ENCODE measurements at places on chromosomes 4 and X. TPM values are rescaled to one million over a fixed set of nuclear protein-coding genes. Genes with fewer than 3 reads are reported as not detected.

DNA sequence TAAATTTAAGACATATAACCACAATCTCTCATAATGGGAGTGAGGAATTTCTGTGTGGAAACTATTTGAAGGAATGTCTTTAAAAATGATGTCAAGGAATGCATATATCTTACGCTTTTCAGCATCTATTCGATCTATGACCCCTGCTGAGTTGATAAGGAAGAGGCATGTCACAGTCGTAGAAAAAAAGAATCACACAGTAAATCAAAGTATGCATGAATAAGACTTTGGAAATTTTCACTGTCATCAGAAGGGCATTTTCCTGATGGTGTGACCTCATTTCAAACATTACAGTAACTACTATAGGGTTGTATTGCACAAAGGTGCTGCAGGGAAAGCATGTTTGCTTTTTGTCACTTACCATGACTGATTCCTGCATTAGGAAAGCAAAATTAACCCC lies 41.5 kb downstream of the REELD1 start:
- no peaks in the 10 kb centered on the region for H3K27me3 ChIP-seq
- H3K4me3 ChIP-seq = no peak overlapping the region
- no peaks in the 10 kb centered on the region for H3K36me3 ChIP-seq
- peaks cover 22% of the 10 kb centered on the region for H3K4me1 ChIP-seq

GRCh38 chr4:59904331-59904730 lies 1295.8 kb upstream of the ADGRL3 start:
- H3K36me3 ChIP-seq = no peaks in the 10 kb centered on the region
- H3K27ac ChIP-seq = no peak overlapping the region
- no peak overlapping the region for H3K4me3 ChIP-seq
- no peak for DNase-seq
- no peaks in the 10 kb centered on the region for H3K4me1 ChIP-seq

DNA sequence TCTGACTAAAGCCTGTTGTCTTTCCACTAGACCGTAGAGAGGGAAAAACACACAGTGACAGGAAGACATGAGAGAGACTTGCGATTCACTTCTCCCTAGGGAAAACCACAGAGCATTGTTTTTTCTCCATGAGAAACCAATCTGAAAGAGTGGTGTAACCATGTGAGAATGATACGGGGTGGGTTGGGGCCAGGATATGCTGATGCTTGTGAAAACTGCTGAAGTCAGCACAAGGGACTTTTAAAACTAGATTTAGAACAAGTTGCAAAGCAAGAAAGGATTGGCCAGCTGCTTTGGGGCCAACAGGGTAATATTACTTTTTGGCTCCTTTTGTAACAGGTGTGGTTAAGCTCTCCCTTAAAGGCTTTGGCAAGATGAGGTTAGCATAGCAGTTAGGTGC lies 66.1 kb downstream of the NHSL2 start:
- no peaks in the 10 kb centered on the region for H3K36me3 ChIP-seq
- H3K27me3 ChIP-seq = no peaks in the 10 kb centered on the region
- H3K4me1 ChIP-seq = no peaks in the 10 kb centered on the region
- no peak overlapping the region for H3K4me3 ChIP-seq
- H3K27ac ChIP-seq = no peak overlapping the region

GRCh38 chrX:53290441-53291041 lies 9.2 kb upstream of the IQSEC2 start:
- H3K4me1 ChIP-seq = peaks cover 8% of the 10 kb centered on the region
- H3K4me3 ChIP-seq = no peak overlapping the region
- no peaks in the 10 kb centered on the region for H3K27me3 ChIP-seq
- H3K27ac ChIP-seq = no peak overlapping the region
- no peaks in the 10 kb centered on the region for H3K36me3 ChIP-seq

DNA sequence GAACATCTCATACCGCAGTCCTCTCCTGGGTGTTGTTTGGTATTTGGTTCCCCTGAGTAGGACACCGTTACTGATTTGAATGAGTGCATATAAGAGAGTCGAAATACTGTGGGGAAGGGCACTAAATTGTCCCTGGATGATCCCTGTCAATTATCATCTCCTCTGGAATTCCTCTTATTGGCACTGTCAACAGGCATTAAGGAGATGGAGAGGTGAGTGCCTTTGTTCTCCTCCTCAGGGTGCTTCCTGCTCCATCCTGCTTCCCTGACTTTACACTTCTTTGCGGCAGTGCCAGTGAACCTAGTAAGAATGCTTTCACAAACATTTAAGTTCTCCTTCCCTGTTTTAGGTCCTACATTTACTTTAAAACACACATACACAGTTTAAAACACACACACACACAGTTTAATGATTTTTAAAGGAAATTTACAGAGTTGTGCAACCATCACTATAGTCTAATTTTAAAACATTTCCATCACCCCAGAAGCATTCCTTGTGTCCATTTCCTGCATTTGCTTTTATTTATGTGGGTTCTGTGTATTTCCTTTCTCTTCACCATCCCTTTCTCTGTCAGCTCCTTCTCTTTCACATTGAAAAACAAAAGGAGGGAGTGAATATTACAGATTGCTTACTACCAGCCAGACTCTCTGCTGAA lies 20.9 kb upstream of the ZRSR2 start:
- H3K4me1 ChIP-seq = no peaks in the 10 kb centered on the region
- no peak overlapping the region for H3K4me3 ChIP-seq
- H3K27ac ChIP-seq = no peak overlapping the region

DNA sequence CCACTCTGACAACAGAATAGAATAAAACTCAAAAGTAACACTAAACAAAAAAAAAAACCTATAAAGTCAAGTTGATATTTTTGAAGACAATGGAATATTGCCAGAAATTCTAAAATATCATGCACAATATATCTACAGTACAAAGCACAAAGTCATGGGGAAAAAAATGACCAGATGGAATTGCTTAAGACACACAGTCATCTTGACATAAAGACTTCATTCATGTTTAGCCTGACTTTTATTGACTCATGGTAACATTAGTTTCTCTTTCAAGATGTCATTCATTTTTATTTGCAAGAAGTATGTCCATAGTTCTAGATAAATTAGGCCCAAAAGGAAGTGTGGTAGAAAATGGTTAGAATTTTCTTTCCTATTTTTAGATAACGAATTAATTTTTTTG lies 259.1 kb downstream of the CAMK2D start:
- no peak overlapping the region for H3K27ac ChIP-seq
- no peaks in the 10 kb centered on the region for H3K27me3 ChIP-seq
- H3K4me3 ChIP-seq = no peak overlapping the region
- DNase-seq = peak; percentile 58
- H3K4me1 ChIP-seq = peaks cover 9% of the 10 kb centered on the region

GRCh38 chrX:153413731-153414130 lies 2.5 kb downstream of the ZFP92 start:
- H3K36me3 ChIP-seq = no peaks in the 10 kb centered on the region
- H3K4me3 ChIP-seq = no peak overlapping the region
- no peak overlapping the region for H3K27ac ChIP-seq
- H3K4me1 ChIP-seq = no peaks in the 10 kb centered on the region

DNA sequence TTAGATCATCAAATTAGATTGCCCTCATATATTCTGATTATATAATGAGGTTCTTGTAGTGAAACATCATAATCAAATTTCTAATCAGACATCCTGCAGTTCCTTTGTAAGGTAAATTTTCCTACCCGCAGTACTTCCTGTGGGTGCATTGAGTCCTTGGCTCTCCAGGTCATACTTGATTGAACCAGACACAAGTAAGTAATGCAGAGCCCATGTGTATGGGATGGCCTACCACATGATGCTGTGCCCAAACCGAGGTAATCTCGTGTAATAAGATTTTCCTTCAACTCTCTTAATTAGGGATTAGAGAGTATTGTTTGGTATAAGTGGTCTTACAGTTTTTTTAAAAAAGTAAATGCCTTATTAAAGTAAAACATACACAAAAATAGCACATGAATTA lies 1841.8 kb downstream of the PCDH7 start:
- H3K27ac ChIP-seq = no peak overlapping the region
- no peaks in the 10 kb centered on the region for H3K27me3 ChIP-seq
- no peak for DNase-seq
- no peaks in the 10 kb centered on the region for H3K36me3 ChIP-seq

- peaks cover 4% of the 10 kb centered on the region for H3K36me3 ChIP-seq
- no peak overlapping the region for H3K4me3 ChIP-seq
- no peak overlapping the region for H3K27ac ChIP-seq
- H3K27me3 ChIP-seq = no peaks in the 10 kb centered on the region
Measured at GRCh38 chr4:2924765-2925301, 38.4 kb downstream of the NOP14 start.

DNA sequence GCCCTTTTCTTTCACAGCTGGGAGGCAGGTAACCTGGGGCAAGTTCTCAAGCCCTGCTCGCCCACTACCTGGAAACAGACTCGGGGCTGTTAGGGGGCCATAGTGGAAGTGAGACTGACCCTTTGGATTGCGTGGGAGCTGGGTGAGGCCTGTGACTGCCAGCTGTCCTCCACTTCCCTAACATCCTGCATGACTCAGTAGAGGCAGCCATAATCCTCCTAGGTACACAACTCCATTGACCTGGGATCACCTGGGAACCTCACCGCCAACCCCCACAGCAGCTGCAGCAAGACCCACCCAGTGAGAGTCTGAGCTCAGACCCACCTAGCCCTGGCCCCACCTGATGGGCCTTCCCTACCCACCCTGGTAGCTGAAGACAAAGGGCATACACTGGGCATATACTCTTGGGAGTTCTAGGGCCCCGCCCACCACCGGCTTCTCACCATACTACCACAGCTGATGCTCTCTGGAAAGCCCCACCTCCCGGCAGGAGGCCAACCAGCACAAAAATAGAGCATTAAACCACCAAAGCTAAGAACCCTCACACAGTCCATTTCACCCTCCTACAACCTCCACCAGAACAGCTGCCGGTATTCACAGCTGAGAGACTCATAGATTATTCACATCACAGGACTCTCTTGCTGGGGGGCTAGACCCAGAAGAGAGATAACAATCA lies 61.1 kb upstream of the DCTD start:
- no peaks in the 10 kb centered on the region for H3K27me3 ChIP-seq
- H3K36me3 ChIP-seq = no peaks in the 10 kb centered on the region
- H3K27ac ChIP-seq = peak overlapping the region; percentile 27
- H3K4me3 ChIP-seq = no peak overlapping the region
- peaks cover 29% of the 10 kb centered on the region for H3K4me1 ChIP-seq

- H3K36me3 ChIP-seq = no peaks in the 10 kb centered on the region
- no peaks in the 10 kb centered on the region for H3K27me3 ChIP-seq
- DNase-seq = peak; percentile 88
- H3K4me3 ChIP-seq = no peak overlapping the region
Measured at GRCh38 chr4:113996599-113997177, 17.2 kb upstream of the ARSJ start.

DNA sequence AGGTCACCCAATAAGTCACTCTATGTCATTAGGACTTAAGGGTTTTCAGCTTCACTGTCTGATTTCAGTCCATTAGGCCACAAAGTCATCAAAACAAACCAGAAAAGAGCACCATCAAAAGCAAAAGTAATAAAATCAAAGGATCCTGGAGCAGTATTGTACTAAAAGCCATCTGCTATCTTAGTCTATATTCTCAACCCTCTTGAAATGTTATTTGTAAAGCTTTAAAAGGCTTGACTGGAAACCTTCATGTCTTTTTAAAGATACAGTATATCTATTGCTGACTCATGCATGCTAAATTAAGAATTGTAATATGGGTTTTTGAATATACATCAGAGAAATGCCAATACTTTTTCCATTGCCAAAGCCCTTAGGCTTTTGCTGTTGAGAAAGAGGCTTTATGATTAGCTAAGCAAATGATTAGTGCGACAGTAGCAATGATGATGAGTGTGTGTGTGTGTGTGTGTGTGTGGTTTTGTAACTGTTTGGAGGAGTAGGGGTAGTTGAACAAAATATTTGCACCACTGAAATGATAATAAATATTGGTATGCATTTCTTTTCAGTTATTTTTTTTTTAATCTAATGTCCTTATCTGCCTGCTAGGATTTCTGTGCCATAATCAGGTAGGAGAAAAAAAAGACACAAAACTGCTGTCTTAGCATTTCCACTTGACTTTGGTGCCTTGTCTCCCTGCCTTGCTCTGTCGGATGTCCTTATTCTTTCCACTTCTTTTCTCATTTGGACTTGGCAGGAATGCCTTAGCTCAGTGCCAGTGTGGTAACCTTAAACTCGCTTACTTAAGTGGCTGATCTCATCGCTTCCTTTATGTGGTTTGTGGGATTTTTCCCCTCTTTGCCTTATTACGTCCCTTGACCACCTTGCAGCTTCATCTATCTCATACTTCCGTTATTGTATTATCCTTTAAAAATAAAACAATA lies 119.7 kb downstream of the PCDH7 start:
- no peak overlapping the region for H3K27ac ChIP-seq
- no peaks in the 10 kb centered on the region for H3K36me3 ChIP-seq
- H3K27me3 ChIP-seq = no peaks in the 10 kb centered on the region
- no peak for DNase-seq

GRCh38 chr4:26323821-26324220 lies 3.0 kb downstream of the RBPJ start:
- peak; percentile 72 for DNase-seq
- H3K4me1 ChIP-seq = peaks cover 60% of the 10 kb centered on the region
- 0 out of 2 replicates have a peak overlapping the region, but pooled peaks have one; percentile 6 for H3K27ac ChIP-seq
- H3K36me3 ChIP-seq = no peaks in the 10 kb centered on the region

- H3K4me3 ChIP-seq = no peak overlapping the region
- no peaks in the 10 kb centered on the region for H3K4me1 ChIP-seq
- H3K27ac ChIP-seq = no peak overlapping the region
Measured at GRCh38 chrX:1493412-1493811, 40.7 kb upstream of the ASMTL start.

RHOH gene
- not detected for total RNA-seq

UCP1 gene
- not detected for total RNA-seq

ADH1A gene
- total RNA-seq = not detected

CENPE gene
- 7.7 TPM for total RNA-seq
